ENCODE measurements at places on chromosomes 3 and 15.

GRCh38 chr3:163541629-163542028 is 1536.7 kb downstream of the SI start:
- DNase-seq = no peak

DNA sequence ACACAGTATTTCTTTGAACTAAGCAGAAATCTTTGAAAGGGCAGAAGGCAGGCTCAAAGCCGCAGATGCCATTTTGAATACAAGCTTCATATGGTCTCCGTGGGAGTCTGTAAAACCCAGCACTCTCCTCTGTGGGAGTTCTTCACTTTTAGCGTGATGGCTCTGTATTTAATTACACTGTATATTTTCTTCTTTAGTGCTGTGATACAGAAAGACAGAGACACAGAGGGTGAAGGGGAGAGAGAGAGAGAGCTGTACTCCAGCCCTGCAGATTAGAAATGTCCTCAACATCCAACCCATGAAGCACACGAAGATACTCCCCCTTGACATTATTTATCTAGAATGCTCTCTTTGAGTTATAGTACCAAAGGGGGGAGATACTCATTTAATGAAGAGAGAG is 752.6 kb upstream of the NR2F2 start:
- DNase-seq = no peak

DNA sequence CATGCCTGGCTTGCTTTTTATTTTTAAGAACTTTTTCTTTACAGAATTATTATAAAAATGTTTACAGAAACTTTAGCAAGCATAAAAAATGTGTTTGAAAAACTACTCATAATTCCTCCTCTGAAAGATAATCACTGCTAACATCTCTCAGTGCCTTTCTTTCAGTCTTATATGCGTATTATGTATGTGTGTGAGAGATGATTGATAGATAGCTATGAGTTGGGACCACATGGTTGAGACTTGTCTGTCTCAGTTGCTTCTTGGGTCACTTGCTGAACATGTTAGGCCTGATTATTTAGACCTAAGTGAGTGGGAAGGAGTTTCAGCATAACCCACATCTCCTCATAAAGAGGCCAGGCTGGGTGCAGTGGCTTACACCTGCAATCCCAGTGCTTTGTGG is 11.1 kb downstream of the MAP6D1 start:
- no peak for DNase-seq

- no peak for DNase-seq
Measured at GRCh38 chr3:104206925-104207324, 1159.8 kb upstream of the ALCAM start.

DNA sequence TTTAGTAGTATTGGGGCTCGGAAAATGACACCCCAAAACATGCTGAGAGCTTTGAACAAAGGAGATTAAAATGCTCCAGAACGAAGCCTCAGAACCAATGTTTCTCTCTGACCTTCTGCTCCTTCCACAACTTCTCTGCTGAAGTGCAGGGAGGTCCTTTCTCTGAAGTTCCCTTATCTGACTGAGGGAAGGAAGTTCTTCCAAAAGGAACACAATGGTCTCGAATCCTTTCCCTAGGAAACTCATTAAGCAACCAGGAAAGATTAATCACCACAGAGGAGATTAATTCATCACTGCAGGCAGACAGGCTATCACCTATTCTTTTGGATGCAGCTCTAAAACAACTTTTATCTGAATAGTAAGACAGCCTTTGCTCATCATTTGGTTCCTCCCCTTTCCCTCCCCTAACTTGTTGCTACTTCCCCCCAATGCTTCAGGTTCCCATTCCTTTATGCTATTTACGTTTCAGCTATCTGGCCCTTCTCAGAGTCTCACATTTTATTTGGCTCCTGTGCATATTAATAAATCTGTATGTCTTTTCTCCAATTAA is 18.2 kb upstream of the WDR49 start:
- no peak for DNase-seq

GRCh38 chr3:124372775-124373174 is 357.5 kb upstream of the UMPS start:
- no peak for DNase-seq

DNA sequence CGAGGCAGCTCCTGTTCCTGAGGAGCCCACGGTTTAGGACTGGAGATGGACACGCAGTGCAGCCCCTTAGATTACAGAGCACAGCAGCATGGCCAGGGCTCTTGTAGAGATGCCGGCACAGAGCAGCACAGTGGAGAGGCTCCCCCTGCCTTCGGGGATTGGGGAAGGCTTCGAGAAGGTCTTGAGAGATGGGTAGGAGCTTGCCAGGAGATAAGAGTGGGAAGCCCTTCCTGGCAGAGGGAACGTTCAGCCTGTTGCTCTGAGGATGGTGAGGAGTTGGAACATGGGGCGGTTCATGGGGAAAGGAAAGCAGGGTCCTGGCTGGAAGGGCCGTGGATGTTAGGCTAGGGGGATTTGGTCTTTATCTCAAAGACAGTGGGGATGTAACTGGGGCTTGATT is 10.0 kb downstream of the EPB42 start:
- DNase-seq = no peak

GRCh38 chr3:182509844-182510460 is 283.4 kb upstream of the ATP11B start:
- no peak for DNase-seq

GRCh38 chr3:125608419-125608818 is 13.1 kb upstream of the OSBPL11 start:
- no peak for DNase-seq

DNA sequence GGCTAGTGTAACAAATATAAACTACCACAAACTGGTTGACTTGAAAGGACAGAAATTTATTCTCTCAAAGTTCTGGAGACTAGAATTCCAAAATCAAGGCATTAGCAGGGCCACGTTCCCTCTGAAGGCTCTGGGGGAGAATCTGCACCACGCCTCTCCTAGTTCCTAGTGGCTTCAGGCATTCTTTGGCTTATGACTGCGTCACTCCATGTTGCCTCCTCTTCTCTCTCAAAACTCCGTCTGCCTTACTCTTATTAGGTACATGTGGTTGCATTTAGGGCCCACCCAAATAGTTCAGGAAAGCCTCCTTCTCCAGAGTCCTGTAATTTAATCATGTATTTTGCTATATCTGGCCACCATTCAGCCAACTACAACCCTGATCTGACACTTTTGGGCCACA is 174.8 kb downstream of the PEX5L start:
- DNase-seq = no peak

DNA sequence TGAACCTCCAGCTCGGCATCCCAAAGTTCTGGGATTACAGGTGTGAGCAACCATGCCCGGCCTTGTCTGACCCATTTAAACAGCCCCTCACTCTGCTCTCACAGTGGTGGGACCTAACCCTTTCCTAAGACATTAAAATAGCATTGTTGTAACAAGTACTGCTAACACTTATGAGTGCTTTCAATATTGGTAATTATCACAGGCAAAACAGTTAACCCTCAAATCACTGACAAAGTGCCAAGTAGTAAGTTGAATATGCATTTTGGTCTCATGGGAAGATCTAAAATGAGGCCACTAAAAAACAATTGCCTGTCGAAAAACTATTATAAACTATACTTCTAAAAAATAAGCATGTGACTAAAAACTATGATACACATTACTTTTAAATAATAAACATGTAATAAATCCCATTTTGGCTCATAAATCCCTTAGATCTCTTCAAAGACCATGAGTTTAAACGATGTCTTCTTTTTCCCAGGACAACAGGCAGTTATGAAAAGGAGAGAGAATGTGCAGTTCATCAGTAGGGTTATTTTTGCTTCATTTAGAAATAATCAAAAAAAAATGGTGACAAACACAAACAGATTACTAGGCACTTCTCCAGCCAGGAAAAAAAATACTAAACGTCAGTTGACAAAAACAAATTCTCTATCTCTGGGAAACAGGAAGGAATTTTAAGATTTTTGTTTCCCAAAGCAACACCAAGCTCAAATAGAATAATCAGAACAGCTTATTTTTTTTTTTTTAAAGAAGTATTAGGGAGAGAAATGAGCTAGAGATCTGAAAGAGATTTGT is 95.4 kb downstream of the RFTN1 start:
- DNase-seq = no peak

DNA sequence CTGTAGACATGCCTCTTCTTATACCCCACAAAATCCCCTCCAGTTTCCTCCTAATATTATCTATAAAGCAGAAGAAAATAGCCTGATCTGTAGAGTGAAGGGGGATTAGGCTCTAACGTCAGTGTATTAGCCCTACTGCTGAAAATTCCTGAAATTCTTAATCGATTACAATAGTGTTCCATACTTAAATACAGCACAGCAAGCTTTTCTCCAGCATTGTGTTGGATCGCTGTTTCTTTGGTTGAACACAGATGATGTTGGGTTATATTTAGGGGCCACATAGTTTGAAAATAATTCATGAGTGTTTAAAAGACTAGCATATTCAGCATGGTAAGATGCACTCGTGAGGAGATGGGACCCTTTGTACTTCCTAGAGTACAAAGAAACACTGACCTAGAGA is 52.5 kb downstream of the PIAS1 start:
- no peak for DNase-seq

GRCh38 chr3:54342676-54343075 is 220.3 kb downstream of the CACNA2D3 start:
- no peak for DNase-seq

GRCh38 chr3:108713816-108714215 is 43.4 kb downstream of the RETNLB start:
- no peak for DNase-seq

DNA sequence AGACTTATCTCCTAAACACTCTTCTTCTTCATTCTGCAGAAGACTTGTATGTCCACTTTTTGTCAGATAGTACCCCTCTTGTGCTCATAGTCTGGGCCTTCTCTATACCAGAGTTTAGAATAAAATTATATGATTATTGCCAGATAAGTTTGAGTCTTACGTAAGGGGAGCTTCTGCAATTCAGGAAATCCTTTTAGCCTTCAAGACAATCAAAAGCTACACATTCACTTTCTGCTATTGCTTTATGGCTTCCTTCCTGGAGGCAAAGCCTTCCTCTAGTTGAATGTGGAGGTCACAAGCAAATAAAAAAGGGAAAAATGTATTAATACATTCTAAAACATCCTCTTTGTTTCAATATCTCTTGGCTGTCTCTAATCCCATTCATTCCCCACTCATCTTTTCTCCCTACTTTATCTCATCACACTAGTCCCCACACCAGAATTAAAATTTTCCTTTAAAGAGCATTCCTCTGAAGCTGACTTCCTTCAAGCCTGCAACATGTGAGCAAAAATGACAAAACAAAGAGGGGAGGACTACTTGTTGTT is 186.8 kb downstream of the CPNE4 start:
- DNase-seq = no peak

DNA sequence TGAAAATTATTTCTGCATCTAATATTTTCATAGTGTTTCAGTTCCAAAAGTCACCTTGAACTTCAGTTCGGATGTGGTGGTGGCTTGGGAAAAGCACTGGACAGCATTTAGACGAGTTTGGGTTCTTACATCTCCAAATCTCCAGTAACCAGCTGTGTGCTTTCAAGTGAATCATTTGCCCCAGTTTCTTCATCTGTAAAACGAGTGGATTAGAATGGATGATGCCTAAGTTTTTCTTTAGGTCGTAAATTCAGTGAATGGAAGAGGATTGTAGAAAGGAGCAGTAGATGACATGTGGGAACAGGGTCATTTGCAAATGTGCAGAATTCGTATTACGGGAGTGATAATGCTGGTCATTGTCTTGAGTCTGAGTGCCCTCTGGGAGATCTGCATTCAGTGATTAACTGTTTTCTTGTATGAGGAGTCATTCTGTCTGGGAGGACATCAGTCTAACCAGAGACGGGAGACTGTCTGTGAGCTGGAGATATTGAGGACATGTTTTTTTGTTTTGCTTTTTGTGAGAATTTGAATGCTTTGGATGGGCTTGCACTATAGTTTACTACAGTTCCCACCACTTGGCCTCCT is 641.6 kb upstream of the TBL1XR1 start:
- DNase-seq = no peak

DNA sequence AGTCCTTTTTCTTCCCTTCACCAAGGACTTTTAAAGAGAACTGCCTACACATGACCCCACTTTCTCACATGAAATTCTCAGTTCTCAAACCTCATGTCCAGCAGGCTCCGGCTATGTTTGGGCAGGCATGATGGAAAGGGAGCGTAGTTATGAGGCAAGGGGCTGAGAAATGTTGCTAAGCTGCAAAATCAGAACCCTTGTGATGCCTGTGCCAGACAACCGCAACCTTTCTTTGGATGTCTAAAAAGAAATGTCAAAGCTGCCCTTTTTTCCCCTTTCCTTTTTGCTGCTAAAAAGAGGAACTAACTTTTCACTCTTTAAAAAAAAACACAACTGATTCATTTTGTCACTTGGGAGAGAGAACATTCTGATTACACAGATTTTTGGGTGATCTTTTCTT is 19.2 kb downstream of the GNB4 start:
- DNase-seq = peak; percentile 44

DNA sequence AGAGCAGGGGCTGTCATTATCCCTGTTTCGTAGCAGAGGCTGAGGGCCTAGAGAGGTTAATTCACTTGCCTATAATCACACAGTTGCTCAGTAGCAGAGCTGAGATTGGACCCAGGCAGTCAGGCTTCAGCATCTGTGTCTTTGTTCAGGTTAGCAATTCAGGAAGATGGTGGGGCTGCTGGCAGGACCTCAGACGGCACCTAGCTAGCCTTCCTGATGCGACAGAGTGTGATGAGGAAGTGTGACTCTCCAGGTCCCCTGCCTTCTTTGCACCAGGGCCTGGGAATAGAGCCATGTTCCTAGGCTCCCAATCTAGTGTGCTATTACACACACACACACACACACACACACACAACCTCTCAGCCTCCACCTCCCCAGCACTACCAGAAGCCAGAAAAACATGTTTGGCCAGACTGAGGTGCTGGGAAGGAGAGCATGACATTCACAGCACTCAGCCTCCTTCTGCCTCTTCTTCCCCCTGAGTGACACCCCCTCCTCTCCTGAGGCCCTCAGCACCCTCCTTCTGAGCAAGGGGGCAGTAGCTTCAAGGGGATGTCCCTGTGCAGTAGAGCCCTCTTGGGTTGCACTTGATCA is 88.9 kb downstream of the TLE3 start:
- DNase-seq = no peak

DNA sequence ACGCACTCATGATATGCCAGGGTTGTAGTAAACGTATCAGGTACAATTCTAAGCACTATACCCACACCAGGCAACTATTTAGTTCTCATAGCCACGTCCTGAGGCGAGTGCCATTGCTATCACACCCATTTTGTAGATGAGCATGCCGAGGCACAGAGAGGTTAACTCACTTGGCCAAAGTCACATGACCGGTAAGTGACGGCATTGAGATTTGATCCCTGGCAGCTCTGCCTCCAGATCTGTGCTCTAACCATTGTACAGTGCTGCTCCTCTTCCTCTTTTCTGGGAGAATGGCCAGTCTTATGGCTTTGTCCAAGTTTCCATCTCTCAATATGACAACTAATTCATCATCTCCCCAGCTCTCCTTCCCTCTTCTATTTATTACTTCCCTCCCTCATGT is 18.9 kb upstream of the ATP2B2 start:
- no peak for DNase-seq

GRCh38 chr3:66789580-66790237 is 208.4 kb upstream of the KBTBD8 start:
- DNase-seq = no peak

- no peak for DNase-seq
Measured at GRCh38 chr3:30102356-30102755, 504.0 kb upstream of the TGFBR2 start.
